ENCODE measurements at places on chromosomes 11 and 22.

GRCh38 chr11:34899633-34900016 lies 16.6 kb downstream of the APIP start:
- no peak for DNase-seq

GRCh38 chr11:28793282-28793738 lies 685.1 kb downstream of the METTL15 start:
- DNase-seq: no peak

DNA sequence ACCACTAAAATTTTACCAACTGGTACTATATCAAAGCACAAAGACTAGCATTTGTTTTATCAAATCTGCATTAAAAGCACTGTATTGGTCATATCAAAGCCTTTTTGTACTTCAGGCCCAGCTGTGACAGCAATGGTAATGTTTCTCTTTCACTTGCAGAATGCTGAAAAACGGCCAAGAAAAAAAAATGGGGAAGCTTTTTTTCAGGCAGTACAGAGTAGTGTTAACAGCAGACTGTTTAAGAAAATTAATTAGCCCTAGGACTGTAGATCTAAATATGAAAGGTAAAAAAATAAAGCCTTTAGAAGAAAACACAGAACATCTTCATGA lies 33.3 kb downstream of the DENND5A start:
- no peak for DNase-seq

DNA sequence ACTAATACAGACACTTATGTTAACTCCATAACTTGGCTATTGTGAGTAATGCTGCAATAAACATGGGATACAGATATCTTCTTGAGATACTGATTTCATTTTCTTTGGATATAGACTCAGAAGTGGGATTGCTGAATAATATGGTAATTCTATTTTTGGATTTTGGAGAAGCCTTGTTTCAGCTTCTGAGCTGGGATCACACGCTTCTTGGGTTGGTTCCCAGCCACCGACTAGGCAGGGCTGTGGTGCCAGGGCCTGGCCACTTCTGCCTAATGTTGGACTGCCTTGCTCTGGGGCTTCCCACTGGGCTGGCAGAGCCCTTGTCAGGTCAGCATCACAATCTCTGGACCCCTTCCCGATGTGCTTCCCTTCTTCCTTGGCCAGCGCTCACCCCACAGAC lies 14.0 kb upstream of the MCHR1 start:
- no peak for DNase-seq

GRCh38 chr22:27996981-27997380 lies 77.9 kb upstream of the PITPNB start:
- DNase-seq: no peak

- DNase-seq: no peak
These were observed 10.7 kb downstream of the TTLL1 start for GRCh38 chr22:43078522-43078921.

GRCh38 chr22:26708256-26709009 lies 51.0 kb downstream of the MIAT start:
- DNase-seq: no peak

GRCh38 chr11:2587132-2587930 lies 112.5 kb downstream of the KCNQ1OT1 start:
- DNase-seq: no peak

DNA sequence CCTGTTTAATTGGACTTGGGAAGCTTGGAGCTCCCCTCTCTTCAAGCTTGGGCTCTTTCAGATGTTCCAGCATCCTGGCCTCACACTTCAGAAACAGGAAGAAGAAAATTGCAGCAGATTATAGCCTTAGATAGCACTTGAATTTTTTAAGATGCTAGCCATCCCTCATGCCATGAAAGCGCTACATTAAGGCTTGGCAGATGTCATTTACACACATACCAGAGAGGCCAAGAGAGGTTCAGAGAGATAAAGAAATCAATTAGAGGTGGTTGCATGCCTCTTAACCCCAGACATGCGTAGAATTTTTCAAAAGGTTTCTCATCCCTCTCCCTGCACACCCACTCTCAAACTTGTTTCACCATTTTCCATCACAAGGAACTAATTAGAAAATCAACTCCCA lies 31.9 kb upstream of the DBX1 start:
- DNase-seq: no peak

GRCh38 chr22:30596199-30596598 lies 4.5 kb upstream of the PES1 start:
- DNase-seq: no peak

DNA sequence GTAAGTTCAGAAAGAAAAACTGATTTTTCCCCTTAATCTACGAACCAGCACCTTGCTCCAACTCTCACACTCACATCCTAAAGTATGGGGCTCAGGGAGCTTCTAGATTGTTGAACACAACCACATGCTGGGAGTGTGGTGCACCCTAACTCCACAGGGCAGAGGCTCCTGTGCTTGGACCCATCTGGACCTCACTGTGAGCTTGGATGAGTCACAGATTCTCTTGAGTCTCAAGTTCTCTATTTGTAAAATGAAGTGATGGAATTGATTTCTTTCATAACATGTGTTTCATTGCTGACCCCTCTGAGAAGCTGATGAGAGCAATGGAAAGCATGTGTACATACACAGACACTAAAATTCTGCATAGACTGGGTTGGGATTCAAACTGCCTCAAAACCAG lies 109.7 kb downstream of the PGR start:
- no peak for DNase-seq

GRCh38 chr11:10747733-10748132 lies 3.3 kb upstream of the CTR9 start:
- DNase-seq: no peak

- DNase-seq: no peak
These were observed 66.9 kb downstream of the GAB2 start for GRCh38 chr11:78350646-78351165.

GRCh38 chr22:27133681-27134314 lies 476.4 kb downstream of the MIAT start:
- DNase-seq: no peak

- peak; percentile 56 for DNase-seq
These were observed 11.2 kb upstream of the PPP2R1B start for GRCh38 chr11:111777094-111778046.

DNA sequence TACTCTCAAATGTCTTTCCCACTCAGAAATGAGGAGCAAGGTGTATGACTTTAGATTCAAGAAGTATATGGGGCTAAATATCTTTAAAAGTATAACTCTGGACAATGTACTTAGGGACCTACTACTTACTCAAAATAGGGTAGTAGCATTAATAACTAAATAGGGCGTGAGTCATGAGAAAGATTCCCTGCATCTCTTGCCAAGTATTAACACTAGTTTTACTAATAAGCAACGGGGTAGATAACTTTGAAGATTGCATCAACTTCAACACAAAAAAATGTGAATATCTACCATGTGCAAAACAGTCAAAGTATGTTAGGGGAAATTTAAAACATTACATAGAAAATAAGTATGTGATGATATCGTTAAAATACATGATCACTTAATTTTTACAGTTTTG lies 99.6 kb downstream of the PGR start:
- DNase-seq: no peak

- no peak for DNase-seq
These were observed 242.3 kb upstream of the BLID start for GRCh38 chr11:122358292-122358691.

- DNase-seq: no peak
These were observed 12.2 kb upstream of the SMPD1 start for GRCh38 chr11:6377902-6378639.

- DNase-seq: no peak
These were observed 39.8 kb upstream of the CDON start for GRCh38 chr11:126102436-126102981.

DNA sequence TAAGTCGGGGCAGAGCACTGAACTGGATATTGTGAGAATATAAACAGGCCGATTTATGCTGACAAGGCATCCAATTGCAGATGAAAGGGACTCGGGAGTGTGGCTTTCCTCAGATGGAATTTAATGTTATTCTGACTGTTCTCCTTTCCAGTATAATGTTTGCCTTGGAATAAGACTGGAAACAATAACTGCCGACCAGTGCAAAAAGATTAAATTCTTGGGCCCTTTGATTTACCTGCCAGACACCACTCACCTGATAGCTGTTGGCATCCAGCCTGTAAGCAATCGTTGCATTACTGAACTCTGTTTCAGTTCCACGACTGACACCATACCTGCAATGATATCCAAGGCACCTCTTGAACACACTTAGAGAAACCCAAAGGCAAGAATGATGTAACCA lies 10.9 kb downstream of the NUP160 start:
- no peak for DNase-seq

DNA sequence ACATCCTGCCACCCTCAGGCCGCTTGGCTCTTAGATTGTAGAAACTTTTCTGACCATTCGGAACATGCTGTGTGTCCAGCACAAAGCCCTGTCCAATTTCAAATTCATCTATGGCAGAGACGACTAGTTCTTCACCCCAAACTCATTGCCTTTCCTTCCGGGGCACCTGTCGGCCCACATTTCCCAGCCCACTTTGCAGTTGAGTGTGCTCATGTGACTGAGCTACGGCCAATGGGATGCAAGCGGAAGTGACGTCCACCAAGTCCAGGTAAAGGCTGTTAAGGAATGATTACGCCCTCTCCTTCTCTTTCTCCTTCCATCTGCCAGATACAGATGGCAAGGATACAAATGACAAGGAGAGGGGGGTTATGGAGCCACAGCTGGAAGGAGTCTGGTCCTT lies 32.5 kb downstream of the SYT13 start:
- DNase-seq: no peak

- DNase-seq: no peak
These were observed 3.2 kb upstream of the FJX1 start for GRCh38 chr11:35614939-35615569.

- DNase-seq: no peak
These were observed 7.0 kb downstream of the THY1 start for GRCh38 chr11:119415966-119416365.

DNA sequence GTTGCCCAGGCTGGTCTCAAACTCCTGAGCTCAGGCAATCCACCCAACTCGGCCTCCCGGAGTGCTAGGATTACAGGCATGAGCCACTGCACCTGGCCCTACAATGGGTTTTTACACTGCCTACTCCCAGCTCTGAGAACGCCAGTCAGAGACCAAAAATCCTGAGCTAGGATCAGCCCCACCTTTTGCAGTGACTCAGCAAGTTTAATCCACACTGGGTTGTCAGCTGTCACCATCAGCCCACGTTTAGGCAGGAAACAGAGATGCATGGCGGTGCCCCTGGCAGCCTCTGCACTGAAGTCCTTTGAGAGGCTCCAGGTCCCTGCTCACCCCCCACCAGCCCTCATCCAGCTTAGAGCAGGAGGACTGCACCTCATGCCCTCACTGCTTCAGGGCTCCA lies 117.6 kb downstream of the ARHGAP8 start:
- DNase-seq: peak; percentile 11

DNA sequence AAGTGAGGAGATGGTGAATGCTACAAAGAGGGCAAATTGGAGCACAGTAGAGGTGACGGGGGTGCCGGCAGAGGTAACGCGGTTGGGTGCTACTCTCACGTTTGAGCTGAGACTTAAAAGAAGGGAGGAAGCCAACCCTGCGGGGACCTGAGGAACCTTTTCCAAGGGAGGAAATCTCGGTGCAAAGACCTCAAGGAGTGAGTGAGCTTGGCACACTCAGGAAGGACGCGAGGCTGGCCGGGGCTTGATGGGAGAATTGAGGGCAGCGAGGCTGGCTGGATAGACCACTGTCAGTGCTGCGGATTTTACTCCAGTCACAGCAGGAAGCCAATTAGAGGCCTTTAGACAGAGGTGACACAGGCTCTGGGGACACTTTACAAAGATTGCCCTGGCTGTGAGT lies 25.0 kb downstream of the TSKU start:
- DNase-seq: no peak

DNA sequence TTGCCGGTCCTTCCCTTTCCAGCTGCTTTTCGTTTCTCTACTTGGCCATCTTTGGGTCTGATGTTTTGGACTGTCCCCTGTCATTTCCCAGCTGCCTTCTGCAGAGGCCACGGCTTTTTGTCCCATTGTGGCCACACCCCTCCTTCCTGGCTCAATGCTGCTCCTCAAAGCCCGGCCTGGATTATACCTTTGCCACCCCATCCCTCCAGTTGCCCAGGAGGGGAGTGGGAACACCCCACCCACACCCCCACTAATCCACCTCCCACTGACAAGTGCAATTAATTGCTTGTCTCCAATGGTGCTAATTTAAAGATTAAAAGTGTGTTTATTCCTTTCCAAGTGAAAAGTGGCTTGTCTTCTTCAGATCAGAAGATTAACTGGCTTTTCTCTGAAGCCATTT lies 34.2 kb upstream of the CSNK2A3 start:
- DNase-seq: no peak

GRCh38 chr22:22430111-22430820 lies 78.3 kb downstream of the ZNF280B start:
- DNase-seq: no peak

DNA sequence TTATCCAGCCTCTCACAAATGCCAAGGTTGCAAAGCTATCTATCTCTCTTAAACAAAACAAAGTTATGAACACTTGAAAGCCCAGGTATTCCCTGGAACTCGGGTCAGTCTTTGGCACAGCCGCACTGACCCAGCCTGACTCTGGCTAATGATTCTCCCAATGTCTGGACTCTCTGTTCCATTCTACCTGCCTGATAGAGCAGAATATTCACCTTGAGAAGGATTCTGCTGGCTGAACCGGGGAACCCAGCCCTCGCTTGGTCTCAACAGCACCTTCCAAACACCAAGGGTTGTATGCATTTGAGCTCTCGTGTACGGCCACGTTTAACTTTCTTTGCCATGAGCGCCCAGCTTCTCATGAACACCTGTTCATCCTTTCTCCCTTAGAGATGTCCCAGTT lies 116.8 kb downstream of the ZBTB16 start:
- DNase-seq: no peak

DNA sequence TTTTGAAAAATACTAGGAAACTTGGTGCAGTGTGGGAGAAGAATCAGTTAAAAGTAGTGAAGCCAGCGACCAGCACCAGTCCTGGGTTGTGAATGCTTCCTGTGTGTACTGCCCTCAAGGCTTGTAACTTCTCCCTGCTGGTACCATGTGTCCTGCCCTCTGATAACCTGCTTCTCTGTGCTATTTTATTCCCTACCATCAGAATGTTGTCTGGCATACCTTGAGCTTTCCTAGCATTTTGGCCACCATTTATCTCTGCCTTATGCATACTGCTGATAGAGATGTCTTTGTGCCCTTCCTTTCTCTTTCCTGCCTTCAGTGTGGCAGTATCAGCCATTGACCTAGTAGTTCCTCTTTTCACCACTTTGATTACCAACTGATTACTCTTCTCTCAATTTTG lies 2.0 kb downstream of the GTF2H1 start:
- DNase-seq: no peak

DNA sequence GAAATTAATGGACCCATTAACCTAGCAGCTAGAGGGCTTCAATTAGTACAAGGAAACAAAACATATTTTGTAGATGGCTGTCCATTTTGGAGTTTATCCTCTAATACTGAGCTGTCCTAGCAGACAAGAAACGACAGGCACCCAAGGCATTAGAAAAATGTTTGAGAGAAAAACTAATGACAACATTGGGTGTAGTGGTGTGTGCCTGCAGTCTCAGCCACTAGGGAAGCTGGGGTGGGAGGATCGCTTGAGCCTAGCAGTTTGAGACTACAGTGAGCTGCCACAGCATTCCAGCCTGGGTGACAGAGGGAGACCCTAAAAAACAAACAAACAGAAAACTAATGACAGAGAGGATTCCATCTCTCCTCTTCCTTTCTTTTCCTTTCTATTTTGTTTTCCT lies 1.5 kb downstream of the A4GALT start:
- no peak for DNase-seq

Data from neuronal stem cell (in vitro differentiated cells).